ENCODE measurements at places on chromosomes 6 and 20. TPM values are rescaled to one million over a fixed set of nuclear protein-coding genes. Genes with fewer than 3 reads are reported as not detected.
A peak's percentile ranks its signal among the peaks of the same experiment; 100 is the strongest.

MYCT1 gene
- not detected for total RNA-seq

DNAAF9 gene
- total RNA-seq = not detected

SLC17A4 gene
- 0.23 TPM for total RNA-seq

MYLK2 gene
- total RNA-seq = 0.41 TPM

PKIB gene
- 6.1 TPM for total RNA-seq

VIP gene
- not detected for total RNA-seq

EPB41L2 gene
- 1.5 TPM for total RNA-seq

KHDC1L gene
- not detected for total RNA-seq

- peak; percentile 7 for DNase-seq
Observed at GRCh38 chr6:31830886-31831335, 3.4 kb downstream of the HSPA1B start.

DNA sequence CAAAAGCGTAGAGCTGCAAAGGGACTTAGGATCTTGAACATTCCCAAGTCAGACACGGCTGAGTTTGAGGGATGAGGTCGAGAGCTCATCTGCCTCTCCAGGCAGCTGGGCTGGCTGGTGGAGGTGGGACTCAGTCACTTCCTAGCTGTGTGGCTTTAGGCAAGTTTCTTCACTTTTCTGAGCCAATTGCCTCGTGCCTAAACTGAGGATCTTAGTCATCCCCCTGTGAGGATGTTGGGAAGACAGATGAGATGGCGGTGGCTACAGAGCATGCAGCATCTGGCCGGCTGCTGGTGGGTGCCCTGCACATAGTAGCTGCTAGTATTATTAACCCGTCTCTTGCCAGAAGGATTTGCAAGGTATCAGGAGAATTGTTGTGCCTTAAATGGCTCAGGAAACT lies 27.5 kb downstream of the TFAP2C start:
- no peak for DNase-seq

DNA sequence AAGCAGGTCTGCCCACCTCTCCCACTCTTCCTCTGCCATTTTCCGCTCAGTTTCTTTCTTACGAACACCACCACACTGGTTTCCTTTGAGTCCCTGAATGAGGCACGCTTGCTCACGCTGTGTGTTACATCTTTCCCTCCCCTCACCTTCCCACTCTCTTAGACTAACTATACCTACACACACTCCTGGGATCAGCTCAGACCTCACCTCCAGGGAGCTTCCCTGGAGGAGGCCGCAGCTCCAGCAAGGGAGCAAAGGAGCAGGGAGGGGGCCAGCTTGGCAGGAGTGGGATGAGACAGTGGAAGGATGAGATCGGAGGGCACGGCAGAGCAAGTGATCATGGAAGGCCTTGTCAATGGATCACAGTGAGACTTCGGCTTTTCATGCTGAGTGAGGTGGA lies 28.3 kb upstream of the B4GALT5 start:
- DNase-seq = no peak

- no peak for DNase-seq
Observed at GRCh38 chr6:134551245-134551960, 233.5 kb upstream of the SGK1 start.

DNA sequence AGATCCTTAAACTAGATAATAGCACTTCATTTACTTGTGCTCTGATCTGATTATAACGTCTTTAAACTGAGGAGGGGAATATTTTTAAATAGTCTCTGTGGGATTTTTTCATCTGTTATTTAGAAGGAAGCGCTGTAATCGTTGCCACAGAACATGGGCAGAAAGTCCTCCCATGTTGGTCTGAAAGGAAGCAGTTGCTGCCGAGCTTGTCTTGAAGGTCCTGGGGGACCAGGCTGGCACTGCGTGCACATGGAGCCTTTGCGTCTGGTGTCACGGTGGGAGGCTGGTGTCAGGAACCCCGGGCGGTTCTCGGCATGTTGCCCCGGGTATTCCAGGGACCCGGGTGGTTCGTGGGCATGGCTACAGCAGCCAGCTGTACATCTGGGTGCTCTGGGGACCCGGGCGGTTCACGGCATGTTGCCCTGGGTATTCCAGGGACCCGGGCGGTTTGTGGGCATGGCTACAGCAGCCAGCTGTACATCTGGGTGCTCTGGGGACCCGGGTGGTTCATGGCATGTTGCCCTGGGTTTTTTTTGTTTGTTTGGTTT lies 11.5 kb downstream of the TPD52L2 start:
- no peak for DNase-seq

GRCh38 chr6:158567871-158568401 lies 8.0 kb downstream of the TMEM181 start:
- no peak for DNase-seq

DNA sequence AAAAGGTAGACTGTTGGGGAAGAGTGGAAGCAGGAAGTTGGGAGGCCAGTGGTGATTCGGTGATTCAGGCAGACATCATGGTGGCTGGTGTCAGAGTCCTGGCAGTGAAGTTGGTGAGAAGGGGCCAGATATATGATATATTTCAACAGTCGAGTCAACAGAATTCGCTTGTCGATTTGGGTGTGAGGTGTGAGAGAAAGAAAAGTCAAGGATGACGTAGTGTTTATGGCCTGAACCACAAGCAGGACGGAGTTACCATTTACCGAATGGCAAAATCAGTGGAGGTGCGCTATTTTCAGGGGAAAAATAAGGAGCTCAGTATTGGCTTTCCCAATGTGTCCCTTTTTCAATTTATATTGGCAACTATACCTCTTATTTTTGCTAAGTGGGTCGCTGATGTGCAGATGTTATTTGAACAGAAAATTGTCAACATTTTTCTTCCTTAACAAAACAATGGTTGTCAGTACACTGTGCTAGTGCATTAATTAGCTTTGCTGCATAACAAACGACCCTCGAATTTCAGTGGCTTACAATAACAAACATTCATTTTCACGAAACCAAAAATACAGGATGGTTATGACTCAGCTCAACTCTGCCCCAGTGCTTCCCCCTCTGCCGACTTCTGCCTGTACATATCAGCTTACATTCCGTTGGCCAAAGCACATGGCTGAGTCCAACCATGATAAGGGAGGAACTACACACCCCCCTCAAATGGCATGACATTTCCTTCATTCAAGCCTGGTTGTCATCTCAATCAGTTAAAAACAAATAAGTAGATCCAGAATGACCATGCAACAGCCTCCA lies 255.0 kb upstream of the ZFP64 start:
- DNase-seq = no peak

GRCh38 chr6:53461041-53461656 lies 83.8 kb downstream of the GCLC start:
- DNase-seq = no peak

DNA sequence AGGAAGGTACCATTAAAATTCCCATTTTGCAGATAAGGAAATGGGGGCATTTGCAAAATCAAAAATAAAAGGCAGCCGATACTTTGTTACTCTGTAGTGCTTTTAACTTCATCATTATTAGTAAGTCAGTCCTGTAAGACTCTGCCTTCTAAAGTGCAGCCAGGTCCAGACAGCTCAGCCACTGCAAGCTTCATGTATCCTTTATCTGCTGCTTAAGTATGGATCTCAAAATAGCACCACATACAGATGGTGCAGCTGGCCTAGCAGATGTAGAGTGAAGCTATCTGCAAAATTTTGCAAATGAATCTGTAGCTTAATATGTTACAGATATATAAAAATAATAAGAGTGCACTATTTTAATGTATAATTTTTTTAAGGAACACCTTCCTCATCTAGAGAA lies 53.4 kb downstream of the NUS1 start:
- no peak for DNase-seq

DNA sequence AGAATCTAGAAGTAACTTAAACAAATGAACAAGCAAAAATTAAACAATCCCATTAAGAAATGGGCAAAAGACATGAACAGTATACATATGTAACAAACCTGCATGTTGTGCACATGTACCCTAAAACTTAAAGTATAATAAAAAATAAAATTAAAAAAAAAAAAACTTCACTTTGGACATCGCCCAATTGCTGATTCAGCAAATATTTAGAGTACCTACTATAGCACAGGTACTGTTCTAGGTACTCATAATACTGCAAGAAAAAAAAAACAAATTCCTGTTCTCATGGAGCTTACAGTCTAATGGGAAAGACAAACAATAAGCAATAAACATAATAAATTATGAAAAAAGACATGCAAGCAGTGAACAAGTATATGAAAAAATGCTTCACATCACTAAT lies 501.5 kb upstream of the HS3ST5 start:
- DNase-seq = no peak

DNA sequence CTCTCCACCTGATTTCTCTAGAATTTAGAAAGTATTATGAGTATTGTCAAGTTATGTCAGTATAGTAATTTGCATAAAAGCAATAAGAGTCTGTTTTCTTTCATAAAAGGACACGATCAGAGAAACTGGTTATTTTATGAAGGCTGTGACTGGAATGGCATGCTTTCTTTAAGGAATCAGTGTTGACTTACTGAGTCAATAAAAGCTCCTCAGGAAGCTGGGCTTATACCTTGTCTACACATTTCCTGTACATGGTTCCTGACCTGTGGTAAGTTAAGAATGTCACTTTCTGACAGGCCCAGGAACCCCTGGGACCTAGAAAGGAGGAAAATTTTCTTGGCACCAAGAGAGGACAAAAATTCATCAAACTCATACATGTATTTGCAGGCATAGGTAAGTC lies 1224.0 kb upstream of the ADGRB3 start:
- no peak for DNase-seq

DNA sequence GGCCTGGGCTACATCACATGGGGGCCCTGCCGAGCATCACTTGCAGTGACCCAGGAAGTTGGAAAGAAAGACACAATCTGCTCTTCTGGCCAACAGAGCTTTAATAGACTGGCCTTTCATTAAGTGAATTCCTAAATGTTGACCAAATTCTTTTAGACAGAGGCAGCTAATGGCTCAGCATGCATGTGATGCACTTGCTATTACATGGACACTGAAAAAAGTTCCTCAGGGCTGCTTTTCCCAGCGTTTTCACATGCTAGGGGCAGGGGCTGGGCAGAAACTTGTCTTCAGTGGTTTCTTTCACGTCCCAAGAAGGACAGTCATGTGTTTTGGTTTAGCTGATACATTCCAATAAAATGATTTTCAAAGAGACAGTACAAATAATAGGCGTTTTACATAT lies 651.0 kb upstream of the SLC35B3 start:
- no peak for DNase-seq

- peak; percentile 9 for DNase-seq
Observed at GRCh38 chr6:107075951-107076381, 39.3 kb downstream of the BEND3 start.

DNA sequence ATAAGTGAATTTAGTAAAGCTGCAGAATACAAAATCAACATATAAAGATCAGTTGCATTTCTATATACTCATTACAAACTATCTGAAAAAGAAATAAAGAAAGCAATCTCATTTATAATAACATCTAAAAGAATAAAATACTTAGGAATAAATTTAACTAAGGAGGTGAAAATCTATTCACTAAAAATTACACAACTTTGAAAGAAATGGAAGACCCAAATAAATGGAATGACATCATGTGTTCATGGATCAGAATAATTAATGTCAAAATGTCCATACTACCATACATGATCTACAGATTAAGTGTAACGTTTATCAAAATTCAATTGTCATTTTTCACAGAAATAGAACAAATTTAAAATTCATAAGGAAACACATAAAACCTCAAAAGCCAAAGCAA lies 194.9 kb downstream of the TINAG start:
- DNase-seq = no peak

GRCh38 chr6:227812-228338 lies 64.4 kb upstream of the DUSP22 start:
- no peak for DNase-seq

DNA sequence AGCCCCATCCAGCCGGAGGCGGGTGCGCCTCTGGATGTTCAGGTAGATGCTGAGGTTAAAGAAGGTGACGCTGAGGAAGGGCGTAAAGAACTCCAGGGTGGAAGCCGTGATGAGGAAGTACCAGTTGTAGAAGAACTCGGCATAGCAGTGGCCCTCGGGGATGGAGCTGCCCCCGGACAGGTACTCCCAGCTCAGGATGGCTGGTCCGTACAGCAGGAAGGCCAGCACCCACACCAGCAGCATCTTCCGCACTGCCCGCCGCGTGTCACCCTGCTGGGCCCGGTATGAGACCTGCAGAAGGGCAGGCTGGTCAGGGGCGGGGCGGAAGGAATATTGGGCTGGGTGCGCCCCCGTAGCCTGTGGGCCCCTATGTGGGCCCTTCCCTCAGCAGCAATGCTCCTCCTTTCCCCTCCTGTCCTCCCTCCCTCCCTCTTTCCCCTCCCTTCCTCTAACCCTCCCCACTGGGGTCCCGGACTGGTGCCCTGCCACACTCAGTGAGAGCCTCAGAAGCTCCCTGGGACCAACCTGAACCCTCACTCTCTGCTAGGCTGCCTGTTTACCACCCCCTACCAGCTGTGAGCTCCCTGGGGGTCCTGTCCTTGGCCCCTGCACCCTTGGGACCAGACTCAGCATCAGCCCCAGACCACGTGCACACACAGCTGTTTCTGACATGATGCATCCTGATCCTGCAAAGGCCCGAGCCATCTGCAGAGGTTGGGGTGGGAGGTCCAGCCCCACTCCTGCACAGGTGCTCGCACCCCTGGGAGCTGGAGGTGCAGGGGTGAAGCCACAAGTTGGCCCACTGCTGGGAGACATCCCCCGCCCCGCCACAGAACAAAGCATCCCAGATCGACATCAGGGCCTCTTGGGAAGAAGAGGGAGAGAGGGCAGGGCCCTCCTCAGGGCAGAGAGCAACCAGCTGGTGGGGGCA lies 3.2 kb downstream of the HRH3 start:
- no peak for DNase-seq

DNA sequence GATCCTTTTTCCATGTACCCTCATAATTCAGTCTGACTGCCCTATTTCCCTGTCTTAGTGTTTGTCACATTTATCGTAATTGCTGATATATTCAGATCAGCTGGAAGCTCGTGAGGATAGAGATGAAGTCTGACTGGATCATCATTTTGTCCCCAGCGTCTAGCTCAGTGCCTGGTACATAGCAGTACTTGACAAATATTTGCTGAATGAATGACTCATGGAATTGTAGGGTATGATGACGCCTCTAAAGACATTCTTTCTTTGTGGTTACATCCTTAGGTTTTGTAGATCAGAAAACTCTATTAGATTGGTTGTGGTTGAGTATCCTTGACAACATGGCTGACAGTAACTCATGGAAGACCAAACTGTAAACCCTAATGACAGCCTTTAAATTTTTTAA lies 68.9 kb downstream of the MTHFD1L start:
- DNase-seq = peak; percentile 26

DNA sequence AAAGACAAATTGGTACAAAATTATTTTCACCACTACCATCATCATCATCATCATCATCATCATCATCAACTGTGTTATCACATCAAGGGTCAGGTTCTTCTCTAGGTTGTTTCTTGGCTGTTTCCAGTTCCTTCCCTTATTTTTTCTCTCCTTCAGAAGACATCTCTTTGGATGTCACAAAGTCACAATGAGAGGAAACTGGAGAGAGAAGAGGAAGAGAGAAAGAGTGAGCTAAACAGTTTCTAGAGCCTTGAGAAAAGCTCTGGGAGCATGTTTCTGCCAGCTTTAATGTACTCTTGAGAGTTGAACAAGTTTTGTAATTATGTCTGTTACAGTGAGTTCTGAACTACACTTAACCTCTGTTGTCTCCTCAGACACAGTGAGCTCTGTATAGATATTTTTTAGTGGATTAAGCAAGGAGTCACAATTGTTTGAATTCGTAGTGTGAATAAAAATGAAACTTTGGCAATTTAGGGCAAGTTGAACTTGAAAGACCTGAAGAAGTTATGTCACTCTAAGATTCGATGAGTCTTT lies 123.0 kb upstream of the AKIRIN2 start:
- DNase-seq = no peak

- peak; percentile 35 for DNase-seq
Observed at GRCh38 chr20:60749804-60750602, 502.1 kb upstream of the CDH4 start.

GRCh38 chr6:136736281-136736960 lies 55.9 kb downstream of the MAP3K5 start:
- no peak for DNase-seq
